ENCODE measurements at places on chromosomes 5 and 9. TPM values are rescaled to one million over a fixed set of nuclear protein-coding genes. Genes with fewer than 3 reads are reported as not detected.

- DNase-seq: no peak
These were observed 160.4 kb downstream of the ESM1 start for GRCh38 chr5:54825005-54825404.

DNA sequence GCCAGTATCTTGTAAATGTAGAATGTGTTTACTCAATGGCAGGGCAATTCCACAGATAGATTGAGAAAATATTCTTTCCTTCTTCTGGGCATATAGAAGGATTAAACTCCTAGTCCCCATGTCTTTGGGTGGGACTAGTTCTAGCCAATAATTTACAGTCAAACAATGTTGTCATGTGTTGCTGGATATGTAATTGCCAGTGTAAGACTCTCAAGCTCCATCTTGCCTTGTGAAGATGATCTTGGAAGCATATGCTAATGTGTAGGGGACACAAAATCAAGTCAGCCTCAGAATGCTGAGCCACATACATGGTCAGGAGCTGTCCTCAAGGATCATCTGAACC lies 386.9 kb downstream of the CETN3 start:
- no peak for DNase-seq

DNA sequence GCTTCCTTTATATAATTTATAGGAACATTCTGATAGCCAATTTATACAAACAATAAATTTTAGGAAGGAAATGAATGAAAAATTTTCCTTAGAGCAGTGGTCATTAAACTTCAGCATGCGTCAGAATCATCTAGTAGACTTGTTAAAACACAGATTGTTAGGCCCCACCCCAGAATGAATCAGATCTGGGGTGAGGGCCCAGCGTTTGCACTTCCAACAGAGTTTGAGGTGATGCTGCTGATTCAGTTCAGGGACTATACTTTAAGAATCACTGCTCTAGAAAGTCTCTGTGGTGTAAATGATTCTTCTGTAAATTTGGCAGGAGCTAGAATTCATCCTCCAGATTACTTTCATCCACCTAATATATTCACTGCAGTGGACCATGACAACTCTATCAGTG lies 80.4 kb downstream of the SLC12A2 start:
- DNase-seq: no peak

DNA sequence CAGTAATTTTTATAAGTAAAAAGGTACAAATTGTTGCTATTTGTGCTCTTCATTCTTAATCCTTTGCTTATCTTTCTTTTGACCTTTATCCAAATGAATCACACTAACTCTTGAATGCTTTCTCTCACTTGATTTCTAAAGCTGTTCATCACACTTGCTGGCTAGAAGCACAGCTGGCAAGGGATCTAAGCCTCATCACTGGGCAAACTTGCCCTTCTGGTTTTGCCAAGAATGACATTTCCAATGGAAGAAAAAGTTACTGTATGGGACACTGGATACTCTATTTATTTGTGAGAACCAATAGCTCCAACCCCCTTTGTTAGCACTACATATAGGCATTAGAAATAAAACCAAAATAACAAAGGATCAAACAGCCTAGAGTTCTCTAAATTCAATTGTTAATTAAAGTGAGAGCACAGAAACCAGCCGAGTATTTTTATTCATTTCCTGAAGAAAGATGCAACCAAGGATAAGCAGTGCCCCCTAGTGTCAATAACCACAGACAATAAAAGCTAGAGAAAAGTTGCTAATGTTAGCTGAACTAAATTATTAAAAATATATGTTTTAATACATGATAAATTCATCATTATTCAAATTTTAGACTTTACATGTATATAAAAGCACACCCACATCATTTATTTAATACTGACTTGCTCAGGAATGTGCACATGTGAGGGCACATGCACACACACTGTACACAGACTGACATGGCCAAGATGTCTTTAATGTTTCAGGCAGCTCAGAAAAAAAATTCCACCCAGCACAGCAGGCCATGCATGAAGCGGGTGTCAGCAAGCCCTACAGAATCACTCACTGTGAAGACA lies 59.8 kb upstream of the POU5F2 start:
- DNase-seq: peak; percentile 32

DNA sequence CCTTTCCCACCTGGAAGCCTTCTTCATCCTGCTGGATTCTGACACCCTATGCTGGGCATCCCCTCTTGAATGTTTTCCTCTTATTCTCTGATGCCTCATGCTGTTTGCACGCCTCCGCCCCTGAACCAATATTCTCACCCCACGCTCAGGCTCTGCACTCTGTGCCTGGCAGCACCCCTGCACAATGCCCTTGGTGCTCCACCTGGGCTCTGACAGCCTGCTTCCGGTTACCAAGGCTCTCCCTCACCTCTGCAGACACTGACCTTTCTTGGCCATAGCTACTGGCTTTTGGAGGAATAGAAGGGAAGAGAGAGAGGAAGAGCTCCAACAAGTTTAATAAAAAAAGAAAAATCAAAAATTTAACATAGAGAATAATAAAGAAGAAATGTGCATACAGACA lies 108.7 kb upstream of the SHB start:
- no peak for DNase-seq

GRCh38 chr9:129176701-129177442 lies 1.2 kb downstream of the IER5L start:
- DNase-seq: peak; percentile 58

- no peak for DNase-seq
These were observed 322.6 kb upstream of the ACTBL2 start for GRCh38 chr5:57805170-57805569.

IRX2 gene
- 1.0 TPM for total RNA-seq

PAEP gene
- not detected for total RNA-seq

Data from left cardiac atrium (tissue), 4 donors.